Stimulated activated CD4-positive, alpha-beta T cell treated with anti-CD3 and anti-CD28 coated beads, Interleukin-4, amount 100 ng/mL, for 1 hour (primary cell): ENCODE measurements at places on chromosomes 13 and 19.

DNA sequence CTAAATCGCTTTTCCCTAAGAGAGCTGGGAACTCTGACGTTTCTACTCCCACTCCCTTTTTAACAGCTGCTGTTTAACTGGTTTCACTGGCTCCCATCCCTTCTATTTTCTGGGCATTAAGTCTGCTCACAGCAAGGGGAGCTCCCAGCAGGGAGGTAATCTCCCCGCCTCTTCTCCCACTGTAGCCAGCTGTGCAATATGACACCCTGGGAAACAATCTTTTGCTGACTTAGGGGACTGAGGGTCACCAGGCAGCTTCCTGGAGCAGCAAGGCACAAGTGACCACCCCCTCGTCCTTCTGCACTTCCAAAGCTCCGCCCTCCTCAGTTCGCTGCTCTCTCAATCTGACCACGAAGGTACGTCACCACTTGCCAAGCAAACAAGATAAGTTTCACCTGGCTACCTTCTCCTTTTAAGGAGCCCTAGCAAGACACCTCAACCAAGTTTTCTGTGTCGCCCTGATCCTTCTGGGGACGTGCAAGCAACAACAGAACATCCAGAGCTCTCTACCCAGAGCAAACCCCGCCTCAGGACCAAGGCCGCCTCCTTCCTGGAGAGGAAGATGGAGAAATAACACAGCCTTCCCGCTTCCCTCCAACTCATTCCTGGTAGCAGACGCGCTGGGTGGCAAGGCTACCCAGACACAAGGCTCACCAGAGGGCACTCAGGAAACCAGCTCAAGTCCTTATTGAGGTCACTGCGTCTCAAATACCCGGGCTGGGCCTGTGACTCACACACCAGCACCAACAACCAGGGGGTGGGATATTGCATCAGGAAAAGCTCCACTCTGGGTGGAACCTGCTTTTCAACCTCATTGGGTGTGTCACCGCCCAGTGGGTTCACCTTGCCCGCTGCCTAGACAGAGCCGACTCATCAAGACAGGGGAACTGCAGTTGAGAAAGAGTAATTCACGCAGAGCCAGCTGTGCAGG lies 92.4 kb downstream of the STK24 start:
- peak; percentile 56 for DNase-seq

- DNase-seq = no peak
Observed at GRCh38 chr19:32176591-32176990, 168.8 kb upstream of the ZNF507 start.

GRCh38 chr19:1265615-1266128 lies 3.5 kb upstream of the CIRBP start:
- peak; percentile 42 for DNase-seq

DNA sequence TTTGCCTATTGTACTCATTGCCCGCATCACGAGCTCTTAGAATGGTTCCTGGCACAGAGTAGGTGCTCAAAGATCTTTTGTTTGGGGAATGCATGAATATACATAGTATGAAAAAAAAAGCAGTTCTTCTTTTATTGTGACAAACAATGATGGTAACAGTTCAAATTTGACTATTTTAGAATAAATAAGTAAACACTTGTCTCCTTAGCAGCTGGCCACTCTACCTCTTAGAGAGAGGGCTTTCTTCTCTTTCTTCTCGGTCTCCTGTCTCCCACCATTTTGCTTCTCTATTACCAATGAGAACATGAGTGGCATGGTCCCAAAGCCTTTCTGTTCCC lies 639 bp upstream of the SLAIN1 start:
- no peak for DNase-seq

DNA sequence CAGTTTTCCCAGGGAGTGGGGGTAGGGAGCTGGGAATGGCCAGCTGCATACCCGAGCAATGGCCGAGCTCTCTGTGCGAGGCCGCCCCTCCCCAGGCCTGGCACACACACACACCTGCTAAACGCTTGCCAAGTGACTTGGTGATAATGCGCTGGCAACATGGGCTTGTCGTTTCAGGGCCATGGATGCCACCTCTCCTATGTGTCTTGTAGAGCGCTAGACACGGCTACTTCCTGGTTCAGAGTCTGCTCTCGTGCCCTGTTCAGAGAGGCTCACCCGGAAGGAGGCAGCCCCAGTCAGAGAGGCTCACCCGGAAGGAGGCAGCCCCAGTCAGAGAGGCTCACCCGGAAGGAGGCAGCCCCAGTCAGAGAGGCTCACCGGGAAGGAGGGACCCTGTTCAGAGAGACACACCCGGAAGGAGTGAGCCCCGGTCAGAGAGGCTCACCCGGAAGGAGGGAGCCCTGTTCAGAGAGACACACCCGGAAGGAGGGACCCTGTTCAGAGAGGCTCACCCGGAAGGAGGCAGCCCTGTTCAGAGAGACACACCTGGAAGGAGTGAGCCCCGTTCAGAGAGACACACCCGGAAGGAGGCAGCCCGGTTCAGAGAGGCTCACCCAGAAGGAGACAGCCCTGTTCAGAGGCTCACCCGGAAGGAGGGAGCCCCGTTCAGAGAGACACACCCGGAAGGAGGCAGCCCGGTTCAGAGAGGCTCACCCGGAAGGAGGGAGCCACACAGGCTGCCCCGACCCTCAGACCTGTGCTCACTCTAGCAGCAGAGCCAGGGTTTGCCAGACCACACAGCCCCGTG lies 4.2 kb downstream of the ADPRHL1 start:
- DNase-seq = no peak

DNA sequence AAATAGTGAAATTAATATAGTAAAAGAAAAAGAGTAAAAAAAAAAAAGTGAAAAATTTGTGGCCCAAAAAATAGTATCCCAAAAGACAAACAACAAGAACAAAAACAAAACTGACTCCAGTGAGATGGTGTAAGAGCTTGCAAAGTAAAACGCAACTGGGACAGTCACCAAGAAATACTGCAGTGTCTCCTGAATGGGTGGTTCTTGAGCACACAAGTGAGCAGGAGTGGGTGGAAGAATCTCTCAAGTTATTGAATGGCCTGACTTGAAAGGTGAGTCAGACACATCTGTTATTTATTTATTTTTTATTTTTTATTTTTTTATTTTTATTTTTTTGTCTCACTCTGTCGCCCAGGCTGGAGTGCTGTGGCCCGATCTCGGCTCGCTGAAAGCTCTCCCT lies 1.9 kb downstream of the ZNF493 start:
- no peak for DNase-seq

DNA sequence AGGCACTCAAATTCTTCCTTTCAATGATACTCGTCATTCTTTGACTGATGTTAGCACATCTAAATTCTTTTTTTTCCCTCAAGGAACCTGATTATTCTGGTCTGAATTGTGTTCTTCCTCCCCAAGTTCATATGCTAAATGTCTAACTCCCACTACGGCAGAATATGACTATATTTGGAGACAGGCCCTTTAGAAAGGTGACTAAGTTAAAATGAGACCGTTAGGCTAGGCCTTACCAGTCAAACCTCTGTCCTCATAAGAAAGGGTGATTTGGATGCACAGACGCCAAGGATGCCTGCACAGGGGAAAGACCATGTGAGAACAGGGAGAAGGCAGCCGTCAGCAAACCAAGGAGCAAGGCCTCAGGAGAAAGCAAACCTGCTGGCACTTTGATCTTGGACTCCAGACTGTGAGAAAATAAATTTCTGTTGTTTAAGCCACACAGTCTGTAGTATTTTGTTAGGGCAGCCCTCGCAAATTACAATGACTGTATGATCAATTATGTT lies 13.1 kb upstream of the FOXO1 start:
- no peak for DNase-seq

DNA sequence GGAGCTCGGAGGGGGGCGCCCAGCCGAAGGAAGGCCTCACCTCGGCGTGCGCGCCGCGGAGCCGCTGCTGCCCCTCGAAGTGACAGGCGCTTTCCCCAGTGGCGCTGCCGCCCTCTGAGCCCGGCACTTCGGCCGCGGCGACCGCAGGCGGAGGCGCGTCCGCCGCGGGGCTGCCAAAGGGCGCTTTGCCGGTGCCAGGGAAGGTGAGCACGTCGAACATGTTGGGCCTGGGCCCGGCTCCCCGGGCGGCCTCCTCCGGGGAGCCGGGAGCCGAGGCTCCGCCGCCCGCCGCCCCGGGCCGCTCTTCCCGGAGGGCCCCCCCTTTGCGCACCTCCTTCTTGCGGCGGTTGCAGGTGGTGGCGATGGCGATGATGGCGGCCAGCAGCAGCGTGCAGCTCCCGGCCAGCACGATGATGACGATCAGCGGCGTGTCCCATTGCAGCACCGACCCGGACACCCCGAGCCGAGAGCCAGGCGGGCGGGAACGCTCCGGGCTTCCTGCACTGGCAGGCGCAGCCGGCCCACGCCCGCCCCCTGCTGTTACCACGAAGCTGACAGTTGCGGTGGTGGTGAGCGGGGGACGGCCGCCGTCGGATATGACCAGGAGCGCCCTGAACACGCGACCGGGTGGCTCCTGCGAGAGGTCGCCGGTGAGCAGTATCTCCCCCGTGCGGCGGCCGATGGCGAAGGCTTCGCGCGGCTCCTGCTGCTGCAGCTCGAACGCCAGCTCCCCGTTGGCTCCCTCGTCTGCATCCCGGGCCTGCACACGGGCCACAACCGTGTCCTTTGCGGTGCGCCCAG lies 2.5 kb downstream of the PCDH8 start:
- no peak for DNase-seq

DNA sequence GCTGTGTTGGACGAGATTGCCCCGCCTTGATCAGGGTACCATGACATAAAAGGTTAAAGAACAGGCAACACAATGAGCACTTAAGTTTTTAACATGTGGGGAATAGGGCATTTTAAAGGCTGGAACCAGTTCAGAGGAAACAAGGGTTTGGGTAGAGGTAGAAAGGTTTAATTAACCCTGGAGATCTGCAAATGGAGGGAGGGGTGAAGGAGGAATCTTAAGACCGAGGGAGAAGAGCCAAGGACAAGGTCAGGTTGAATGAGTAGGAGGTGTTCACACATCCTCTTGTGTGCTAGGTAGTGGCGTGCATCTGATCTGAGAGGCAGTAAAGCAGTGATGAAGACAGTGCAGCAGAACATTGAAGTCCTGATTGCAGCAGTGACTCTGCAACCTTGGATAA lies 28.5 kb downstream of the SKA3 start:
- DNase-seq = no peak

DNA sequence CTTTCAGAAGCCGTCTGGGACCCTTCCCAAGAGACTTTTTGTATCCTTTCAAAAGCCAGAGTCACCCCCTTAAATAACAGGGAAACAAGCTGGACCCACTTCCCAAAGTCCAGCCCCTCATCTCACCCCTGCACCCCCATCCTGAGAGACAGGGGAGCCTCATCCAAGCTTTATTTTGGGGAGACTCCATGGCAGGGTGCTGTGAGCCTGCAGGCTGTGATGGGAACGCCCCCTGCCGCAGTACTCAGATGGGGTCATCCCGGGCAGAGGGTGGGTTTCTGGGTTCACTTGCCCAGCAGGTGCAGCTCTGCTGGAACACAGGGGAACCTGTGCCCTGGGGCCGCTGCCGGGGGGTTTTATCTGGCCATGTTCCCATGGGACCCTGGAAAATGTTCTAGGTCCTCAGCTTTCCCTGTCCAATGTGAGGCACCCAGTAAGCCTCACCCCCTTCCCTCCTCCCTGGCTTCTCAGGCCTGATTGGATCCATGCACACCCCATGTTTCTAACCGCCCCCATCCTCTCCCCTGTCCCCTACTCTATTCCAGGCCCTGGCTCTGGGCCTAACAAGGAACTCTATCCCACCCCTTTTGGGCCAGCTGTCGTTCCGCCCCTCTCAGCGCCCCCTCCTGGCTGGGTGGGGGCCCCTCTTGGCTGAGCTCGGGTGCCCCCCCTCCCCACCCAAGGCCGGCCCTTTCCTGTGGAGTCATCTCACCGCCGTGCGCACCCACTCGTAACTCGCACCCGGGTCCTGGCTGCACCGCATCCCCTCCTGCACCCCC lies 1.0 kb downstream of the HIF3A start:
- no peak for DNase-seq

DNA sequence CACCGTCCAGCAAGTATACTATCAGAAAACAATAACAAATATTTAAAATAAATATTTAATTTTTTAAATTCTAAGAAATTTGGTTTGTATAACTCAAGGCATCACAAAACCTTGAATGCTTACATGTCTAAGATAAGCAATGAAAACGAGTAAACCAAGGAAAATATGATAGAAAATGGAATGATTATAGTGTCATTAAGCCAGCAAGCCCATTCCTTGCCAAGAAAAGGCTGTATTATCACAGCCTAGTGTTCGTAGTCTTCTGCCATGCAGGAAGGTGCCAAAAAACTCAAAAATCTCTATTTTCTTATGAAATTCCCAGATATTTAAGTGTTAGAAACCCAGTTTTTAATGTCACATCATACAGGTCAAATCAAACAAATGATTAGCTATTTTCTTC lies 136.4 kb downstream of the STOML3 start:
- no peak for DNase-seq
